ENCODE measurements at places on chromosomes 3 and 15.

- DNase-seq = no peak
Measured at GRCh38 chr3:144055604-144056003, 84.0 kb downstream of the DIPK2A start.

DNA sequence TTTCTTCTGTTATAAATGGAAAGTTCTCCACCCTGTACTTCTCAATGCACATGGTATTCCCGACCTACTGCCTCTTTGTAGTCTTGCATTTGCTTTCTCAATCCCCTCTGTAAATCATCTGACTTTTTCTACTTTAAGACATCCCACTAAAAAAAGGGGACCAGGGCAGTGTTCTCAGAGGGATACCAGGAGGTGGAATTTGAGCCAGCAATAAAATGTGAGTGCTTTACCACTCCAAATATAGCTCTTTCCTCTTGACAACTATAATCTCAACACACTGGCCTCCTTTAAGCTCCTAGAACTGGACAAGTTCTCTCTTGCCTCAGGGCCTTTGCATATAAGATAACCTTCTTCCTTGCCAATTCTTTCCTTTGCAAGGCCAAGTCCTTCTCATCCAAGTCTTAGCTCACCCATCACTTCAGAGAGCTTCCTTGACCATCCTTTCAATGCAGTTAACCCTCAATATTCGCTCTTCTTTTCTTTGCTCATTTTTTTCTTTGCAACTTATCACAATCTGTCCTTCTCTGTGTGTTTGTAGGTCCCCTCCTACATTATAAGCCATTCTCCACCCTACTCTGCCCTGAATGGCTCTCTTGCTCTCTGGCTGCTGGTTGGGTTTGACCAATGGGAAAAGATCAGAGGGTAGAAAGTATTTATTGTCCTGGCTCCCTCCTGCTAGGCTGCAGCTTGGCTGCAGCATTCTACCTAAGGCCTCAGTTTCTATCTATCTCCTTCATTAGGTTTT lies 93.4 kb downstream of the PRICKLE2 start:
- no peak for DNase-seq

GRCh38 chr3:42070524-42070923 lies 20.6 kb upstream of the TRAK1 start:
- no peak for DNase-seq

- DNase-seq = no peak
Measured at GRCh38 chr3:115161866-115162265, 14.8 kb upstream of the ZBTB20 start.

DNA sequence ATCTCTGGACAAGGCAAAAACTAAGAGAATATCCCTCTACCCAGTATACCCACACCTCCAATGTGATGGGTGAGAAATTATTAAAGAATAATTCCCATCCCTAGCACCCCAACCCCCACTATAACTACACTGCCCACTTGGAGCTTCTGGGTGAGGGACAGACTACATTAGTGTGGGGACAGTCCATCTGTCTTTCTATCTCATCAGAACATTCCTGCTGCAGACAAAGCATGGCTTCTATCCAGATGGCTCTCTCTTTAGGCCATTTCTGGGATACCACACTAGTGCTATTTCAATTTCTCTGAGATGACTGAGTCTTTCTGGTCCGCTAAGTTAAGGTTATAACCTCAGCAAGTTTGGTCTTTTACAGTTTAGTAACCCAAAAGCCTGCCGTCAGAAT lies 6.6 kb downstream of the CSNK1G1 start:
- DNase-seq = no peak

GRCh38 chr15:77846360-77846759 lies 213.6 kb upstream of the LINGO1 start:
- DNase-seq = no peak

GRCh38 chr3:140247775-140248174 lies 312.8 kb downstream of the CLSTN2 start:
- no peak for DNase-seq

GRCh38 chr3:8416965-8417364 lies 84.7 kb upstream of the LMCD1 start:
- peak; percentile 10 for DNase-seq

- no peak for DNase-seq
Measured at GRCh38 chr15:70080347-70080746, 17.4 kb downstream of the TLE3 start.

- DNase-seq = no peak
Measured at GRCh38 chr3:33597257-33597689, 120.8 kb downstream of the CLASP2 start.

- DNase-seq = peak; percentile 14
Measured at GRCh38 chr3:177410730-177411129, 213.4 kb upstream of the TBL1XR1 start.

- DNase-seq = no peak
Measured at GRCh38 chr15:40104296-40104864, 4.3 kb downstream of the BMF start.

GRCh38 chr15:28051955-28052633 lies 47.0 kb downstream of the OCA2 start:
- no peak for DNase-seq

- DNase-seq = peak; percentile 39
Measured at GRCh38 chr3:195147649-195148080, 123.3 kb downstream of the XXYLT1 start.

GRCh38 chr3:59486520-59486919 lies 436.7 kb upstream of the CFAP20DC start:
- DNase-seq = no peak

- DNase-seq = no peak
Measured at GRCh38 chr3:185484296-185484695, 14.5 kb downstream of the TMEM41A start.

DNA sequence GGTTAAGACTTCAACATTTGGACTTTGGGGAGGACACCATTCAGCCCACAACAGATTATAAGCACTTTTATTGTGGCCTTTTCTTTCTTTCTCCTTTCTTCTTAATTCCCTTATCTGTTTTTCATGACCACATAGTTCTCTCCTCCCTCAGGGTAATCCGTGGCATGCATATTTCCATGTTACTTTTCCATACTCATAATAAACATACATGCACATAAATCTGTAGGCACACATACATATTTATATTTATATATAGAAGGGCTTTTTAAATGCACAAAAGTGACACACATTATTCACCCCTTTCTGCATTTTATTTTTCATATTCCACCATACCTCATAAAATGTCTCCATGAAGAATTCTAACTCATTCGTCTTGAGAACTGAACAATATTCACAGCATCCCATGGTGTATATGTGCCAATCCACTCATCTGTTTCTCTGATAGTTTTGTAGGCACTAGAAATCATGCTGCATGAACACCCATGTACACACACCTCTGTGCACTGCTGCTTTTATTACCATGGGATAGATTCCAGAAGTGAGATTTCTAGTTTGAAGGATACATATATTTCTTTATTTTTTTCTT lies 38.1 kb upstream of the GADL1 start:
- DNase-seq = no peak

GRCh38 chr3:172919297-172919683 lies 168.8 kb downstream of the ECT2 start:
- DNase-seq = no peak

DNA sequence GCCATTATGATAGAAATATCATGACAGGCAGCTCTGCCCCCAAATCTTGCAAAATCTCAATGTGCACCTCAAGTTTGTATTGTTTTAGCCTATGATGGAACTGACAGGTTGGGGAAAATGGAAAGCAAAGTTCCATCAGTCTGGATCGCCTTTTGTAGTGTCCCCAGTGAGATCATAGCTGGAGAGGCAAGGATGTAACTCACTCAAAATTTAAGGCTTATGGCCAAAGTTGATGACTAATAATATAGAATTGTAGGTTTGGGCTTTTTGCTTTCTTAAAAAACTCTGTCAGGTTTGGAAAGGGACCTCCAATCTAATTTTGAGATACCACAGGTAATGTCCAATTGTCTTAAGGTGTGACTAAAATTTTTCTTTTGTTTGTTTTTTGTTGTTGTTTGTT lies 1.4 kb upstream of the ACP3 start:
- DNase-seq = no peak

- DNase-seq = no peak
Measured at GRCh38 chr3:58178528-58179234, 32.1 kb downstream of the DNASE1L3 start.

GRCh38 chr3:149145974-149146373 lies 16.5 kb downstream of the HPS3 start:
- DNase-seq = peak; percentile 23

DNA sequence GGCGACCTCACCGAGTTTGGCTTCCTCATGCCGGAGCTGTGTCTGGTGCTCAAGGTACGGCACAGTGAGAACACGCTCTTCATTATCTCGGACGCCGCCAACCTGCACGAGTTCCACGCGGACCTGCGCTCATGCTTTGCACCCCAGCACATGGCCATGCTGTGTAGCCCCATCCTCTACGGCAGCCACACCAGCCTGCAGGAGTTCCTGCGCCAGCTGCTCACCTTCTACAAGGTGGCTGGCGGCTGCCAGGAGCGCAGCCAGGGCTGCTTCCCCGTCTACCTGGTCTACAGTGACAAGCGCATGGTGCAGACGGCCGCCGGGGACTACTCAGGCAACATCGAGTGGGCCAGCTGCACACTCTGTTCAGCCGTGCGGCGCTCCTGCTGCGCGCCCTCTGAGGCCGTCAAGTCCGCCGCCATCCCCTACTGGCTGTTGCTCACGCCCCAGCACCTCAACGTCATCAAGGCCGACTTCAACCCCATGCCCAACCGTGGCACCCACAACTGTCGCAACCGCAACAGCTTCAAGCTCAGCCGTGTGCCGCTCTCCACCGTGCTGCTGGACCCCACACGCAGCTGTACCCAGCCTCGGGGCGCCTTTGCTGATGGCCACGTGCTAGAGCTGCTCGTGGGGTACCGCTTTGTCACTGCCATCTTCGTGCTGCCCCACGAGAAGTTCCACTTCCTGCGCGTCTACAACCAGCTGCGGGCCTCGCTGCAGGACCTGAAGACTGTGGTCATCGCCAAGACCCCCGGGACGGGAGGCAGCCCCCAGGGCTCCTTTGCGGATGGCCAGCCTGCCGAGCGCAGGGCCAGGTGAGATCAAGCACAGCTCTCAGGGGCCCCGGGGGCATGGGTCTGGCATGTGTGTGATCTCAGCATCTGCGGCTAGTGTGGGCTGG lies 7.1 kb upstream of the STAB1 start:
- DNase-seq = no peak

DNA sequence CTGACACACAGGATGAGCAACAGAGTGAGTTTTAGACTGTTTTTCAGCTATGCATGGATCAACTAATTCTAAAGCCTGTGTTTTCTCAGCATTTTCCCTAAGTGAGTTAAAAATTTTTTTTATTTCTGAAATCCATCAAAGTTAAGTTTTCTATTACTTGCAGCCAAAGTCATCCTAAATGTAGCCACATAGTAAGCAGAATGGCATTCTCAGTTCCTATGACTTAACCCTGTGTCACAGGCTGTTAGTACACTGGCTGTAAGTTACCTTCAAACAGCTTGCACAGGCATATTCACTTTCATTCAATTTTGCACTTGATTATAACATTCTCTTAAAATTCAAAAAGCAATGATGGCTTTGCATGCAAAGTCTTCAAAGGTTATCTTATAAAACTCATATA lies 368.2 kb downstream of the OCA2 start:
- DNase-seq = no peak
